Left ventricle myocardium superior (tissue), 1 donor: ENCODE measurements at places on chromosomes 4 and X. TPM values are rescaled to one million over a fixed set of nuclear protein-coding genes. Genes with fewer than 3 reads are reported as not detected.

CFAP99 gene
- not detected for total RNA-seq

ASB12 gene
- 3.0 TPM for total RNA-seq

RHOXF2 gene
- total RNA-seq = not detected

CSAG1 gene
- total RNA-seq = not detected

ETNPPL gene
- total RNA-seq = 18.8 TPM

ATG4A gene
- total RNA-seq = 21.0 TPM

UGT2A3 gene
- total RNA-seq = not detected

DDIT4L gene
- total RNA-seq = 0.37 TPM

ZDHHC15 gene
- 3.5 TPM for total RNA-seq

MAGEC2 gene
- total RNA-seq = not detected

GAGE12E gene
- not detected for total RNA-seq

HELT gene
- not detected for total RNA-seq

FAAH2 gene
- 0.69 TPM for total RNA-seq

PRKX gene
- total RNA-seq = 5.1 TPM

NXF2B gene
- not detected for total RNA-seq

GIMD1 gene
- not detected for total RNA-seq

TRIM61 gene
- 2.4 TPM for total RNA-seq

AFF2 gene
- 0.30 TPM for total RNA-seq

RHOXF2B gene
- total RNA-seq = not detected

PAGE5 gene
- total RNA-seq = not detected

NOX1 gene
- total RNA-seq = not detected

NCAPG gene
- total RNA-seq = 0.72 TPM

ADAM29 gene
- total RNA-seq = not detected

GPR173 gene
- total RNA-seq = 0.50 TPM

ENPP6 gene
- not detected for total RNA-seq

KLHL4 gene
- 0.92 TPM for total RNA-seq

RNF4 gene
- 26.1 TPM for total RNA-seq

SCRG1 gene
- 0.35 TPM for total RNA-seq

CT45A5 gene
- not detected for total RNA-seq

NKRF gene
- total RNA-seq = 5.2 TPM

ATP1B4 gene
- total RNA-seq = not detected

SMR3B gene
- not detected for total RNA-seq

IRAK1 gene
- 33.9 TPM for total RNA-seq

PDGFC gene
- total RNA-seq = 12.8 TPM

USP17L17 gene
- not detected for total RNA-seq

KCND1 gene
- total RNA-seq = 0.47 TPM

DGKK gene
- not detected for total RNA-seq

SLC10A4 gene
- total RNA-seq = not detected

PAGE1 gene
- total RNA-seq = not detected

SPANXA1 gene
- total RNA-seq = not detected

GEMIN8 gene
- 8.3 TPM for total RNA-seq

POU3F4 gene
- total RNA-seq = not detected

RTL9 gene
- 0.40 TPM for total RNA-seq

TNIP3 gene
- total RNA-seq = not detected

SHROOM4 gene
- total RNA-seq = 8.9 TPM

CXCR3 gene
- total RNA-seq = 0.20 TPM

NUDT10 gene
- 0.20 TPM for total RNA-seq

MAGEE2 gene
- total RNA-seq = not detected

FRAS1 gene
- 3.7 TPM for total RNA-seq

MGAT4D gene
- not detected for total RNA-seq

CENPVL3 gene
- not detected for total RNA-seq

VCX2 gene
- total RNA-seq = not detected

PPP2R3B gene
- total RNA-seq = 194 TPM

HSFX2 gene
- not detected for total RNA-seq

COX7B2 gene
- total RNA-seq = not detected

FABP2 gene
- total RNA-seq = not detected

ATP8A1 gene
- 14.0 TPM for total RNA-seq
